Ascending aorta (tissue), 2 donors: ENCODE measurements at places on chromosomes 7 and 10. TPM values are rescaled to one million over a fixed set of nuclear protein-coding genes. Genes with fewer than 3 reads are reported as not detected.

- DNase-seq, result no peak
These were observed 10.3 kb downstream of the ITPRIP start for GRCh38 chr10:104327745-104328645.

DNA sequence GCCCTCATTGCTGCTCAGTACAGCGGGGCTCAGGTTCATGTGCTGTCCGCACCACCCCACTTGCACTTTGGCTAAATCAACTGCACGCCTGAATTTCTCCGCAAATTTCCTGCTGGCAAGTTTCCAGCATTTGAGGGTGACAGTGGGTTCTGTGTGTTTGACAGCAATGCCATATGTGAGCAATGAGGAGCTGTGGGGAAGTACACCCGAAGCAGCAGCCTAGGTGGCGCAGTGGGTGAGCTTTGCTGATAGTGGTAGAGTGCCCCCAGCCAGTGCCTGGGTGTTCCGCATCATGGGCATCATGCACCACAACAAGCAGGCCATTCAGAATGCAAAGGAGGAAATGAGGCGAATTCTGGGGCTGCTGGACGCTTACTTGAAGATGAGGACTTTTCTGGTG is 103.9 kb upstream of the POT1 start:
- no peak for DNase-seq

DNA sequence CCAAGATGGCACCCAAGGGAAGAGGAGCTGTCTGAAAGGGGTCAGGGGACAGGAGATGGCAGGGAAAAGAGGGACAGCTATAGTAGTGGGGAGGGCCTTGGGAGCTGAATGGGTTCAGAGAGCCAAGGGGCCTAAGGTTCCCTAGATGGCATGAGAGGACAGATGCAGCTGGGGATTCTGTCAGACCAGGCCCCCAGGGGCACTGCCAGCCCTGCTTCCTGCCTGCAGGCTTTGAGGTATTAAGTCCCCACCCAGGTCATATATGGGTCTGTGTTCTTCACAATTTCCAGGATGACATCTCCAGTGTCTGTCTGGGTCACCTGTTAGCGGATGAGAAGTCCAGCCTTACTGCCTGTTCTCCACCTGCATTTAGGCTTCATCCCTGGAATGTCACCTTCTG is 56.7 kb downstream of the NEURL1 start:
- no peak for DNase-seq

GRCh38 chr7:122831436-122831835 is 54.8 kb downstream of the CADPS2 start:
- no peak for DNase-seq

- no peak for DNase-seq
These were observed 66.8 kb upstream of the CYP26C1 start for GRCh38 chr10:92993699-92994272.

DNA sequence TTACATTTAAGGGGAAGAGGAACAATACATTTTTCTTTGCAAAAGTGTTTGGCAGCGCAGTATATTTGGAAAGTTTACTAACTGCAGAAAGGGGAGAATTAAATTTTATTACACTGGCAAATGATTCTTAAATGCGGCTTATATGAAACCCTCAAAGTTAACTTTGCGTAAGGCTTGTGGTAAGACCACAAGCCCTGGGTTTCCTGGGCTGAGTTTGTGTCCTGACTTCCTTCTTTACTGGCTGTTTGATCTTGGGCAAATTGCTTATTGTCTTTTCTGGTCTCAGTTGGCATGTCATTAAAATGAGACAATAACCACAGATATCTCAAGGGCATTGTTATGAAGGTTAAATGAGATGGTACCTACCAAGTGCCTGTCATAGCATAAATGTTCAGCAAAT is 106.8 kb downstream of the GLRX3 start:
- DNase-seq, result no peak

DNA sequence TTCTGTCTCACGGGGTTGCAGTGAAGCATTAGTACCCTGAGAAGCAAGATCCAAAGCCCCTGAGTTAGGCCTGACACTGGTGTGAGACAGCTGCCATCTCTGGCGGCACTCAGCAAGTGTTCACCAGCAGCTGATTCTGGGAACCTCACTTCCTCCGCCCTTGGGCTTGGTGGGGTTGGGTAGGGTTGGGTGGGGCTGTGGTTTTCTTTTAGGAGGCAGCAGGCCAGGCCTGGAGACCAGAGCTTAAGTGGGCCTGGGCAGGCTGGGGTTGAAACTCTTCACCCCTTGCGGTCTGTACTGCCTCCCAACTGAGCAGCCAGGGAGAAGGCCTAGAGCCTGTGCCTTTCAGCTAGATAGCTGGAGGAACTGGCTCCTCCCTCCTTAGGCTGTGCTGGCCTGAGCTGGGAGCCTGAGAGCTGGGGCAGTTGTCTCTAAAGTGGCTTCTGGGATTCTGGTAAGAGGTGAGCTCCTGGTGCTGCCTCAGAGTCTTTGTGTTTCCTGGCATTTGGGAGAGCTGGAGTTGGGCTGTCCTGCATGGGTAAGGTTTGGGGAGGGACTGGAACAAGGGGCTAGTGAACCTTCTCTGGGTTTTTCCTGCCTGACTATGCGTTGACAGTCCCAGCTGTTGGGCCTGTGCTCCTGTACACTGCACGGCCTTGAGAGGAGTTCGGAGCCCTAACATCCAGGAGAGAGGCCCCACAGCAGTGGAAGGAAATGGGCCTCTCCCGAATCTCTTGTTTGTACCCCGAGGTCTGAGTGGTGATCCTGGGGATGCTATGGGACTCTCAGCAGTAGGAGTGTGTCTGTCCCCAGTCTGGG is 5.1 kb downstream of the TSPAN14 start:
- peak; percentile 34 for DNase-seq

GRCh38 chr7:50733552-50733951 is 49.1 kb downstream of the GRB10 start:
- no peak for DNase-seq

DNA sequence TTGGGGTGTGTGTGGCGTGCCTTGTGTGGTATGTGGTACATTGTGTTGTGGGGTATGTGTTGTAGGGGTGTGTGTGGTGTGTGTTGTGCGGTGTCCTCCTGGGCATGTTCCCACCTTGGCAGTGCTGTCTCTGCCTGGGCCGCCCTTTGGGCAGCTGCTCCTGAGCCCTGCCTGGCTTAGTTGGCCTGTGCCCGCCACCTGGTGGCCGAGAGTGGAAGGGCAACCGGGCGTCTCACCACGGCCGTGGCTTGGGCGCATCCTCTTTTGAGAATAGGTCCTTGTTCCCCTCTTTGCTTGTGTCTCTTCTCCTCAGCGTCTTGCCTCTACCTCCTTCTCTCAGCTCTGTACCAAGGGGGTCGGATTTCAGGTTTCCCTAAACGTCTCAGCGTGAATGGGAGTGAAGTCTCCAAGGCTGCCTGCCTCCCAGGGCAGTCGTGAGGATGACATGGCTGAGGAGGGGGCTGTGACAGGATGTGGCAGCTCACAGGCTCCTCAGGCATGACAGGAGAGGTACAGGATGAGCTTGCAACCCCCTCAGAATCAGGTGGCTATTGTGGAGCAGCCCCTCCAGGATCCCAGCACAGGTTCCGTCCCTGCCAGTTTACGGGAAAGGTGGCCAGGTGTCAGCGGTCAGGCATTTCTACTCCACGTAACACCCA is 98.4 kb upstream of the PODXL start:
- DNase-seq, result peak; percentile 27

DNA sequence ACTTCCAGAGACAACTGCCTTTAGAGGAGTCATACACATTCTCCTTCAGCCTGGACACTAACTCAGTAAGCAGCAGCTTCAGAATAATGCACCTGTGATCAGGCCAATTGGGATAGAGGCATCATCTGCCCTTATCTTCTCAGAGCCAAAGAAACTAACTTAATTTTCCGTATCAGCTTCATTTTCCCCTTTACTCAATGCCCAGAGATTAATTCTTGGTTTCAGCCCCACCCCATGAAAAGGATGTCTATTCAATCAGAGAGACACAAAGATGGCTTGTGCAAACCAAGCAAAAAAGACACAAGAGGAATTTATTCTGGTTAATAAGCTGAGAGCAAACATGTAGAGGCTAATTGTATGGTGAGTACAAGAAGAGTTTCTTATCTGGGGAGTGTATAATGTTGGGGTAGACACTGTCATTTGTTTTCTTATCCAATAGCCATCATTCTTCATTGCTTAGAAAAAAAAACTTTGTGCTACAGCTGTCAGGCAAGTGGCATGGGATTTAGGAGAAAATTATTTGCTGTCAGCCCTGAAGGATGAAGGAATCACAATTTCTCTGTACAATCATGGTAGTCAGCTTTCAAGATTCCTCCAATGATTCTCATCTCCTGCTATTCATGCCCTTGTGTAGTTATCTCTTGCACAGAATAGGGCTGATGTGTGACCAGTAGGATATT is 38.7 kb upstream of the CCSER2 start:
- DNase-seq, result no peak

GRCh38 chr10:73867871-73868631 is 6.3 kb downstream of the CAMK2G start:
- no peak for DNase-seq

- no peak for DNase-seq
These were observed 3.9 kb downstream of the GRID1 start for GRCh38 chr10:86362586-86363183.

DNA sequence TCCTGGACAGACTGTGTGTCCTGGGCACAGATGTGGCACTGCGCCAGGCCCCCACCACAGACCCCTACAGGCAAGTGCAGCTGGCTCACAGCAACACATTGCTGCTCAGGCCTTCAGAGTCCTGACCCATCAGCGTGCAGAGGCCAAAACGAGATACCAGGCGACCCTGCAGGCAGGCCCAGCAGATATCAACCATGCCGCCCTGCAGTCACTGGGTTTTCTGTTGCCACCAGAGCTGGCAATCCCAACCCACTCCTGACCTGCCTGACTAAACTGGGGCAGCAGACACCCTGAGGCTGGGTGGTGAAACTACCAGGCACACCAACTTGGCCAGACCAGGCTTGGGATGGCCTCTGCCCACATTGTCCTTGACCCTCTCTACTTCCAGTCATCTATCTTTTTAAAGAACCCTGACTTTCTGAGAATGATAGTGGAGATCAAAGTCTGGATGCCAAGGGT is 20.3 kb downstream of the ZCCHC24 start:
- DNase-seq, result no peak

DNA sequence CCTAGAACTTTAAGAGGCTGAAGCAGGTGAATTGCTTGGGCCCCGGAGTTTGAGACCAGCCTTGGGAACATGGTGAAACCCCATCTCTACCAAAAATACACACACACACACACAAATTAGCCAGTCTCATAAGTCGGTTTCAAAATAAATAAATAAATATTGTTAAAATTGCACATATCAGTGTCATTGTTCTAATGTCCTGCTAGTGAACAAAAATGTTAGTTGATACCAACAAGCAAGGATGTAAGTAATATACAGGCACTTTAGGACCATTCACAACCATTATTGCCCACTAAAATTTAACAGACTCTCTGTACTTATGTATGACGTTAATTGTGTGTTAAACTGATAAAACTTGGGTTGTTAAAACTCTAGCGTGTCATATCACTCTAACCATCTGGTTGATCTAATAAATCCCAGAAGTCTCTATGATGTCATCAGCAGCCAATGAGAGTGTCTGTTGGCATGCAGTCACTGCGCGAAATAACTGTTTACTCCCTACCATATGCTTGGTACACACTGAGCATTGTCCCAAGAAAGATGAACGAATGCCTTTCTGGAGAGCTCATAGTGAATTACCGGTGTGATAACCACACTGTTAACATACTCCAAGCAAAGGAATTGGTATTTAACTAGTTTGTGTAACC is 30.4 kb upstream of the OTUD1 start:
- DNase-seq, result no peak

DNA sequence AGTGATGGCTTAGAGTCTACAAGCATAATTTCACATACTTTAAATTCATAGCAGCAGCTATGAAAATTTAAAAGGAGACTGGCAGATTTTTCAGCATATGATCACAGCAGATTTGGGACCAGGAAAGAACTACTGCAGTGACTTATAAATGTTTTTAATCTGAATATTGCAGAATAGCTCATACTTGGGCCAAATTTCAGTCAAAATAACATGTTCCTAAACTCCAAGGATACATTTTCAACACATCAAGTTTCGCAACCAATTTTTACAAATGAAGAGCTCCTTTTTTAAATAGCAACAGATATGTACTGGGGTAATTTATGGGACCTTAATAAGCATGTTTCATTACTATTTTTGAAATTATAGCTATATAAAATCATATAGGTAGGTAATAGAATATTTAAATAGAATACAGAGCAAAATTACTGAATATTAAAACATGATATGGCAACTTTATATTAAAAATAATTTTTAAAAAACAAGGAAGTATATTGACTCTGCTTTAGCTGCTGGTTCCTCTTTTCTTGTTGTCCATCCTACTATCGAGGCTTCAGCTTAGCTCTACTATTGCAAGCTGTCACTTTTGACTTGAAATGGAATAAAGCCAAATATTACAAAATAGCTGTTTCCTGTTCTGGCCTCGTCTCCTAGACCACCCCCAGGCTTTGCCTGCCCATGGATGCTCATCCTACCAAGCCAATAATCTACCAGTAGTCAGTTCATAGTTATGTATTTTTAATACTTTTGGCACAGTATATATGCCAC is 123.1 kb downstream of the NRBF2 start:
- DNase-seq, result no peak

DNA sequence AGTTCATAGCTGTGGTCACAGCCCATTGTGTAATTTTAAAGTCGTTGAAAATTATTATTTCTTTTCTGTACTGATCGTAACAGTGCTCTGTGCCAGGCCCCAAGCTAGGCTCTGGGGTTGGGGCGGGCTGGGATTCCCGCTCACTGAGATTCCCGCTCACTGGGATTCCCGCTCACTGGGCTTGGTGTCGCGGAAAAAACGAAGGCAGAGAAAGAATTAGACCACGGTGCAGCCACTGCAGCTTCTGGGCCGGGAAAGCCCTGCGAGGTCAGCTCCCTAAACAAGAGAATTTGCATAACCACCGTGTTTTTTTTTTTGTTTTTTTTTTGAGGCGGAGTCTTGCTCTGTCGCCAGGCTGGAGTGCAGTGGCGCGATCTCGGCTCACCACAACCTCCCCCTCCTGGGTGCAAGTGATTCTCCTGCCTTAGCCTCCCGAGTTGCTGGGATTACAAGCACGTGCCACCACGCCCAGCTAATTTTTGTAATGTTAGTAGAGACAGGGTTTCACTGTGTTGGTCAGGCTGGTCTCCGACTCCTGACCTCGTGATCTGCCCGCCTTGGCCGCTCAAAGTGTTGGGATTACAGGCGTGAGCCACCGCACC is 31.2 kb downstream of the FOXK1 start:
- DNase-seq, result no peak

DNA sequence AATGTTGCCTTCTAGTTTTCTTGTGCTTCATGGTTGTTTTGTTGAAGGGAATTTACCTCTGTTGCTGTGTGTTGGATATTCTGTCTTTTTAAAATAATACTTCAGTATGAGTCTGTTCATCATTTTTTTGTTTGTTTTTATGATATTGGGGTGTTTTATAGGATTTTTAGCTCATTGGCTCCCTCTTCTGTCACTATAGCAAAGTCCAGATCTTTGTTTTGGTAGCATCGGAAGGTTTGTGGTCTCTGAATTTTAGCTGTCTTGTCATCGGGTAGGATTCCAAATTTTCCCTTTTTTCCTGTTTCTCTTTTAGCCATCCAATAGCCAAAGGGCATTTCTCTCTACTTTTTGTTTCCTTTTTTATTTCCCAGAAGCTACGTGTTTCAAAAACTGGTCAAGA is 91.4 kb downstream of the EXOC4 start:
- no peak for DNase-seq

Gene SFTPA1
- not detected for total RNA-seq

Gene ICA1
- 18.3 TPM for total RNA-seq

Gene GFRA1
- total RNA-seq, result 7.0 TPM

Gene GPR15LG
- not detected for total RNA-seq

Gene RBP3
- not detected for total RNA-seq

Gene CYP3A4
- total RNA-seq, result not detected
